Vagina (tissue), 2 donors: ENCODE measurements at places on chromosomes 3 and 15.

GRCh38 chr15:88645171-88646087, 6.6 kb downstream of the ISG20 start:
- no peak overlapping the region for H3K4me3 ChIP-seq
- no peak for DNase-seq
- no peaks in the 10 kb centered on the region for H3K36me3 ChIP-seq
- no peak overlapping the region for H3K27ac ChIP-seq
- peaks cover 14% of the 10 kb centered on the region for H3K4me1 ChIP-seq

GRCh38 chr3:113242096-113242581, 30.8 kb downstream of the BOC start:
- no peaks in the 10 kb centered on the region for H3K36me3 ChIP-seq
- H3K4me3 ChIP-seq, result peak overlapping the region; percentile 7
- H3K4me1 ChIP-seq, result peaks cover 68% of the 10 kb centered on the region
- H3K27ac ChIP-seq, result peak overlapping the region; percentile 71

GRCh38 chr3:78737988-78738387, 1029.8 kb downstream of the ROBO1 start:
- no peaks in the 10 kb centered on the region for H3K4me1 ChIP-seq
- no peak for DNase-seq
- no peak overlapping the region for H3K4me3 ChIP-seq
- H3K36me3 ChIP-seq, result no peaks in the 10 kb centered on the region
- no peaks in the 10 kb centered on the region for H3K27me3 ChIP-seq
- H3K27ac ChIP-seq, result no peak overlapping the region

DNA sequence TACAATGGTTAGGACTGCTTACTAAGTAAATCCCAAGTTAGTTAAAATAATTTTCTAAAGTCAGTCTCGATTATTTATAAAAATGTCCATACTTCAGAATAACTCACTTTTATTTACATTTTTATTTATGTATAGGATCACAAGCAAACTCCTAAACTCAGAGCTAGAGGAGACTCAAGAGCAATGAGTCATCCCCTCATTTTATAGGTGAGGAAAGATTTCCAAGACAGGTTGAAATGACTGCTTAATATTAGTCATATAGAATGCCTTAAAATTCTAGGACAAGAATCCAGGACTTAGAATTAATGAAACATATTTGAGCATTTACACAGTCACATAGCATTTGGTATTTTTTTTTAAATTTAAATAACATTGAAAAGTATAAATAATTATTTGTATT, 983.8 kb downstream of the SI start:
- no peaks in the 10 kb centered on the region for H3K27me3 ChIP-seq
- H3K4me1 ChIP-seq, result no peaks in the 10 kb centered on the region
- H3K27ac ChIP-seq, result no peak overlapping the region
- H3K36me3 ChIP-seq, result no peaks in the 10 kb centered on the region
- H3K4me3 ChIP-seq, result no peak overlapping the region

DNA sequence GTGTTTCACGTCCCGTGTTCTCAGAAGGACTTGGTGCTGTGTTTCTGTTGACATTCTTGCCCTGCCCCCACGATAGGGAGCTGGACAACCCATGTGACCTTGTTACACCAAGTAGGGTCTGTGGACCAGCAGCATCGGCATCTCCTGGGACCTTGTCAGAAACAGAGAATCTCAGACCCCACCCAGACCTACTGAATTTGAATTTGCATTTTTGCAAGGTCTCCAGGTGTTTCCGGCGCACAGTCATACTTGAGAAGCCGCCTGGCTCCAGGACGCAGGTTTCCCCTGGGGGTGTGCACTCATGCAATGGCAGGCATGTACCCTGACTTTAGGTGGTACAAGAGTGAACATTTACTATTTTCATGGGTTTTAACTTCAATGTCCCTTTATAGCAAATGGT, 117.9 kb downstream of the TLE3 start:
- no peak overlapping the region for H3K27ac ChIP-seq
- no peak overlapping the region for H3K4me3 ChIP-seq
- H3K27me3 ChIP-seq, result no peaks in the 10 kb centered on the region
- no peaks in the 10 kb centered on the region for H3K36me3 ChIP-seq

- H3K4me3 ChIP-seq, result no peak overlapping the region
- DNase-seq, result peak; percentile 29
- peaks cover 10% of the 10 kb centered on the region for H3K4me1 ChIP-seq
- no peak overlapping the region for H3K27ac ChIP-seq
These were observed 17.4 kb upstream of the THSD4 start for GRCh38 chr15:71097890-71098289.

GRCh38 chr15:65343374-65343981, 34.3 kb downstream of the IGDCC3 start:
- H3K27me3 ChIP-seq, result no peaks in the 10 kb centered on the region
- no peaks in the 10 kb centered on the region for H3K4me1 ChIP-seq
- no peak overlapping the region for H3K27ac ChIP-seq
- no peak for DNase-seq
- no peaks in the 10 kb centered on the region for H3K36me3 ChIP-seq

- H3K27ac ChIP-seq, result no peak overlapping the region
- DNase-seq, result no peak
- no peaks in the 10 kb centered on the region for H3K4me1 ChIP-seq
- no peak overlapping the region for H3K4me3 ChIP-seq
These were observed 67.0 kb downstream of the IMPG2 start for GRCh38 chr3:101253396-101253795.

DNA sequence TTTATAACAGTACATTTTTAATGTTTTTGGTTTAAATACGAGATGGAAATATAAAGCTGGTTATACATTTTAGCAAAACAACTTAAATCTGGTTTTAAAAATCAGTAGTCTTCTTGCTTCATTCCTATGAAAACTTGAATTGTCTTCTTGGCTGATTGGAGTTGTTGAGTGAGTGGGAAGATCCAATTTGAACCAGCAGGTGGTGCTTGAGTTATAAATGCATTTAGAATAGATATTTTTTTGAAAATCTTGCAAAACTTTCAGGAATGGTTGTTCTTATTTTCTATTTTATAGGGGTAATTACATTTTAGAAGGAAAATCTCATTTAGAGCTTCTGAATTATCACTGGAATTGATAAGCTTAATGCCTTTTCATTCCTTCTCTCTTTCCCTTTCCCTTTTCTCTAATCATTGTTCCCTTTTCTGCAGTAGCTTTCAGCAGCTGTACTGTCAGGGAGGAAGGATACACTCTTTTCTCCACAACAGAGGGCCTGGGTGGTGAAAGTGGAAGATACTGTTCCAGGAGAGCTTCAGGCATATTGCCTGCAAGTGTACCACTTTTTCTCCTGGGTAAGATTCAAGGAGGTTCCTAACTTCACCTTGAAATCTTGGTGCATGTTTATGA, 335.6 kb downstream of the NLGN1 start:
- H3K36me3 ChIP-seq, result no peaks in the 10 kb centered on the region
- no peak overlapping the region for H3K27ac ChIP-seq
- H3K4me3 ChIP-seq, result no peak overlapping the region
- no peaks in the 10 kb centered on the region for H3K27me3 ChIP-seq
- no peak for DNase-seq

GRCh38 chr15:89221543-89221942, at the start of gene RLBP1:
RLBP1 (minus strand) TSS chr15:89221579; CDS start chr15:89218975, 2,604 bp downstream.
- no peak within 1 kb of the TSS for H3K27ac ChIP-seq
- no peak within 1 kb of the TSS for H3K4me3 ChIP-seq
- no peaks in the 10 kb centered on the region for H3K4me1 ChIP-seq
- no peaks in the 10 kb centered on the region for H3K27me3 ChIP-seq
- no peaks in the 10 kb centered on the region for H3K36me3 ChIP-seq
- DNase-seq, result no peak

DNA sequence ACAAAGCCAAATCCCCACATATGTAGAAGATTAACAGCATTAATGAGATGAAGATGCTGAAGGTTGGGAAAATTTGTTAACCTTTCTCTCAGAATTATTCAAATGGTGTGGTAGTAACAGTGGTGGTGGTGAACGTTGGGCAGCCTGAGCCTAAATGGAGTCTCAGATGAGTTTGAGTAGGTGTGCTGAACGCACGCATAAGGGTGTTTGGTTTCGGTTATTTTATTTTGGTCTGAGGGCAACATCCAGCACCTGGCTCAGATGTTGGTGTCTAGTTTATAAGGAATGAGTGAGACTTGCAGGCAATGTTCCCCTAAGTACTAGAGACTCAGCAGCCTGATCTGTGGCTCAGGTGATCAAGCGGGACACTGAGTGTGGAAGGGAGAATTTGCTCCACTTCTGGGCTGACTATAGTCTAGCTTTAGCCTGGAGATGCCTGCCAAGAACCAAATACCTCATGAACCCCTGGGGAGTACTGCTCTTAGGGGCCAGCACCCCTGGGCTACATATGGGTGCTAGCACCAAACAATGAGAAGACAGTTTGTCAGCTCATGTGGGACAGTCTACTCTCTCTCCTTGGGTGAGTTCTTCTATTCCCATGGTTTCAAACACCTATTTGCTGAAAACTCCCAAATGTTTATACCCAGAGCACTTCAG, 39.5 kb upstream of the ATP2C1 start:
- no peak for DNase-seq
- no peak overlapping the region for H3K27ac ChIP-seq
- H3K4me1 ChIP-seq, result peaks cover 18% of the 10 kb centered on the region
- H3K4me3 ChIP-seq, result no peak overlapping the region

DNA sequence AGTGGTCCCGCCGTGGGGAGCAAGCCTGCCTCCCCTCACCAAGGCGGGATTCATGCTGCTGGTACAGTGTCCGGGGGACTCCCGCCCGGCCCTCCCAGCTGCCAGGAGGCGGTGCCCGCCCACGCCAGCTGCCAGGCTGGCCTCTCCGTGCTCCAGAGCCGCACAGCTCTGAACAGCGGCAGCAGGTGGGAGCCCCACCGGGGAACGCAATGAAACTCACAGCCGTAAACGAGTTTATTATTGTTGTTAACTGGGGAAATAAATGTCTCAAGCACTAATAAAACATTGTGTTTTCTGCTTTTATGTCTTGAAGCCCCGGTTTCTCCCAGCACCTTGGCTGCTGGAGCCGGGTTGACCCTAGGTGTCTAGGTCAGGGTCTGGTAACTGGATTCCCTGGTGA, 317.7 kb upstream of the TLE3 start:
- H3K4me1 ChIP-seq, result no peaks in the 10 kb centered on the region
- no peak overlapping the region for H3K27ac ChIP-seq
- no peaks in the 10 kb centered on the region for H3K36me3 ChIP-seq
- no peak overlapping the region for H3K4me3 ChIP-seq

DNA sequence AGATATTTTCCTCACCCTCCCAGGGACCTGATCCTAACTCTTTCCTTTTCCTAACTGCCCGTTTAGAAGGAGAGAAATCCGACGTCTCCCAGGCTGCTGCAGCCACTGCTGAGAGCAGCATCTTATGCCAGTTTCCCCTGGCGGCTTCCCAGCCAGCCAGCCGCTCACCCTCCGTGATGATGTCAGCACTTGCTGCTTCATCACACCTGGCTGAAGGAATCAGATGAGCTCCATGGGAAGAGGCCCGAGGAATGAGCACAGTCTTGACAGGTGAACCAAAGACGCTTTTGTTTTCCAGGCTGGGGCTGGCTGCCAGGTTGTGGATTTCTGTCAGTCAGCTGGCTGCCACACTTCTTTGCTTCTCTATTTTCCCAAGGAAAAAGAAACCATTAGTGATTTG, 445.1 kb upstream of the RBMS3 start:
- DNase-seq, result no peak
- no peak overlapping the region for H3K4me3 ChIP-seq
- no peaks in the 10 kb centered on the region for H3K4me1 ChIP-seq
- H3K27ac ChIP-seq, result no peak overlapping the region
